Activated CD4-positive, alpha-beta T cell treated with anti-CD3 and anti-CD28 coated beads for 36 hours (primary cell): ENCODE measurements at places on chromosomes 7 and 10. TPM values are rescaled to one million over a fixed set of nuclear protein-coding genes. Genes with fewer than 3 reads are reported as not detected.

- DNase-seq: no peak
Observed at GRCh38 chr7:130290745-130291144, 2.2 kb upstream of the CPA4 start.

DNA sequence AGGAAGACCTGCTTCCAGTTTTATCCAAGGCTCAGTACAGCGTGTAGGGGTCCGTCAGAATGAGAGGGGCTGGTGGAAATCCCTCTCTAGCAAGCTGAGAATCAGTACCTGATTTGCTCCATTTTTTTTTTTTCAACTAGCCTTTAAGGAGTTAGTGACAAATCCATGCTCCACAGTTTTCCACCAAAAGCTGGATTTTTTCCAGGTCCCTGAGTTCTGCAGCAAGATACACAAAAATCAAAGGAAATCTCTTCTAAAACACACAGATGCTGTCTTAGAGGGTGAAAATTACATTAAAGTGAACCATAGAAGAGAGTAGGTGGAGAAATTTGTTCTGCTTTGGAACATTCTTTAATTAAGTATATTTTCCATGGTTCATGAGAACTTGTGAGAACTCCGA lies 30.4 kb downstream of the MDFIC start:
- DNase-seq: no peak

DNA sequence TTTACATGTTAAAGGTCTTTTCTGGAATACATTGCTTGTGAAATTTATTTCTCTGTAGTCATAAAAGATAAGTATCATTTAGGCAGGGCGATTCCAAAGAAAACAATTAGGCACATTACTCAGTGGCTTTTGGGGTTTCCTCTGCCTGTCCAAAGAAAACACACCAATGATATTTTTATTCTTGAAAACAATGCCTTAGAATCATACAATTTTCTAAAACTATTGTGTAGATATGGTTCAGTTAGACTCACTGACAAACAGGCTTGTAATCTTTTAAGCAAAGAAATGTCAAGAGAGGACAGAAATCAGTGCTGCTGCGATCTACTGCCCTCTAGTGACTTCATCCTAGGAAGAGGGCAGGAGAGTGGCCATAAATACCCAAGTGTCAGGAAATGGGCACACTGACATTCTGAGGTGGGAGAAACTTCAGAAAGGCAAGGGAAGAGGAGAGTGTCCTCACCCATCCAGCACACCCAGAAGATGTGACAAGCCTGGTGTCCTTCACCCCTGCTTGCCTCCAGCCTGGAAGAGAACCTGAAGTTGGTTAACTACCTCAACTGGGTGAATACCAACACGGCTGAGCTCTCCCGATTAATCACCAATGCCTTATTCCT lies 120.5 kb downstream of the GALNT11 start:
- peak; percentile 52 for DNase-seq

The ZNF680 gene
- total RNA-seq: 12.6 TPM

DNA sequence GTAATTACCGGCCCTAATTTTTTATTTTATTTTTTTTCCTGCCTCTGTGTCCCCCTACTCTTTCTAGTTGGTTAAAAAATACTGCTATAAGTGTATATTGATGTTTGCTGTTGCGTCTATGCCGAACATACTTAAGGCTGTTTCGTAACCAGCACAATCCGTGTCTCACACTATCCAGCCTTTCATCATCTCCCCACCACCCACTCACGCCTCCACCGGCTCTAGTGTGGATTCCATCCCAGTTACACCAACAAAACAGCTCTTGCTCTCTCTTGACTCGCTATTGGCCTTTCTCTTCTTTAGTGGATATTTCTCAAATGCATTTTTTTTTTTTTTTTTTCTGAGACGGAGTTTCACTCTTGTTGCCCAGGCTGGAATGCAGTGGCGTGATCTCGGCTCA lies 70.1 kb upstream of the CAMK1D start:
- no peak for DNase-seq

GRCh38 chr10:63503395-63503794 lies 17.8 kb upstream of the REEP3 start:
- no peak for DNase-seq

DNA sequence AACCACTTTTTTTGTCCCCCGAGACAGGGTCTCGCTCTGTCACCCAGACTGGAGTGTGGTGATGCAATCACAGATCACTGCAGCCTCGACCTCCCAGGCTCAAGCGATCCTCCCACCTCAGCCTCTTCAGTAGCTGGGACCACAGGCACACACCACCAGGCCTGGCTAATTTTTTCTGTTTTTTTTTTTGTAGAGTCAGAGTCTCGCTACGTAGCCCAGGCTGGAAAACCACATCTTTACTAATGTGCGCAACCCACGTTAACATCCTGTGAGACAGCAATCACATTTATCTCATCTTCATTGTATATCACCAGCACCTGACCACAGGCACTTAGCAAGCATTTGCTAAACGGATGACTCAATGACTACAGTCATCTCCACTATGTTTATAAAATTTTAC lies 77.8 kb upstream of the ATP6V0A4 start:
- DNase-seq: peak; percentile 80

GRCh38 chr7:42694894-42695507 lies 216.9 kb downstream of the C7orf25 start:
- DNase-seq: no peak

- DNase-seq: peak; percentile 78
Observed at GRCh38 chr10:94279835-94280709, 82.7 kb downstream of the NOC3L start.

DNA sequence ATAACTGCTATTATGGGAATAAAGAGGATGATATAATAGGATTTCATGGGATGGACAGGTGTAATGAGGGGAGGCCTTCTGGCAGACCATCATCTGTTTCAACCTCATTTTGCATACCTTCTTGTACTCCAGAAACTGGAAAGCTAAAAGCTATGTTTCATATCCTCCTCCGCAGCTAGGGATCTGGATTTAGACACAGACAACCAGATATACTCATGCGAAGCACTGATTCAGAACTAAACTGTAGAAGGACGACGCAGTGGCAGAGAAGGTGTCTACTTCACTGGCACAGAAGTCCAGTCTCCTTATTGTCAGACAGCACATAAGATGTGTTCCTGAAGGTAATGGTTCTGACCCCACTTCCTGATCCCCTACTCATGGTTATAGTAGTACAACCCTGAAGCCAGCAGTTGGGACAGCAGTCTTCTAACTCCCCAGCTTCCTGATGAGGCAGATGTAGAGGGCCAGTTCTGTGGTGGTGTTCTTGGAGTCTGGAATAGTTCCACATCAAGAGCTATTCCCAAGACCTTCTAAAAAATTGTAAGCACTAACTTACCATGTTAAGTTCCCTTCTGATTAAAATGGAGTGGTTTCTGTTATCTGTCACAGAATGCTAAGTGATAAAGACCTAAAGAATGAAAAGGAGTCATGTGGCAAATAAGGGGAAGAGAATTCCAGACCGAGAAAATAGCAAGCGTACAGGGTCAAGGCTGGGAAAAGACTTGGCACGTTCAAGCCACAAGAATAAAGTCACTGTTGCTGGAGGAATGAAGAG lies 550.3 kb downstream of the GRM8 start:
- no peak for DNase-seq

- no peak for DNase-seq
Observed at GRCh38 chr7:77235276-77235675, 35.7 kb upstream of the FGL2 start.

- no peak for DNase-seq
Observed at GRCh38 chr7:30596721-30597120, 2.0 kb downstream of the GARS1 start.

The MLXIPL gene
- not detected for total RNA-seq

The HOXA9 gene
- not detected for total RNA-seq
